ENCODE measurements at places on chromosomes 6 and 20.

- no peaks in the 10 kb centered on the region for H3K4me1 ChIP-seq
- peaks cover 72% of the 10 kb centered on the region for H3K27me3 ChIP-seq
- H3K36me3 ChIP-seq = peaks cover 1% of the 10 kb centered on the region
- no peak for DNase-seq
Measured at GRCh38 chr20:64169091-64169560, 4.9 kb downstream of the MYT1 start.

DNA sequence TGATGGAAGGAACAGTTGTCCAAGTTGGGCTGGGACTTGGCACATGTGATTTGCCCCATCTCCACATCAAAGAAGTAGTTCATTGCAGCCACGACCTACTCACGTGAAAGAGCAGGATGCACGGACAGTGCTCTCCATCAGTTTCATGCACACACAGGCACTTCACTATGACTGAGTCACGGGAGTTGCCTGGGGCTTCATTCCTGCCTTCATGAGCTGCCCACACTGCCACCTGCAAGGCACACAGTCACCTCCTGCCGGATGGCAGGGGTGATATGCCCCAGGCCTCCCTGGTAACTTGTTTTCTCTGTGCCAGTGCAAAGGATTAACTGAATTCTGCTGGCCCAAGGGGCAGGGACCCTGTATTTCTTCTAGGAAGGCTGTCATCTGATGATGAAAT, 22.8 kb downstream of the CST5 start:
- no peak for DNase-seq
- H3K27ac ChIP-seq = no peak overlapping the region
- H3K27me3 ChIP-seq = no peaks in the 10 kb centered on the region
- no peaks in the 10 kb centered on the region for H3K36me3 ChIP-seq
- H3K4me3 ChIP-seq = no peak overlapping the region

- no peak overlapping the region for H3K27ac ChIP-seq
- no peaks in the 10 kb centered on the region for H3K36me3 ChIP-seq
- no peak overlapping the region for H3K4me3 ChIP-seq
- no peaks in the 10 kb centered on the region for H3K4me1 ChIP-seq
- no peak for DNase-seq
Measured at GRCh38 chr20:12327205-12327604, 409.5 kb downstream of the BTBD3 start.

DNA sequence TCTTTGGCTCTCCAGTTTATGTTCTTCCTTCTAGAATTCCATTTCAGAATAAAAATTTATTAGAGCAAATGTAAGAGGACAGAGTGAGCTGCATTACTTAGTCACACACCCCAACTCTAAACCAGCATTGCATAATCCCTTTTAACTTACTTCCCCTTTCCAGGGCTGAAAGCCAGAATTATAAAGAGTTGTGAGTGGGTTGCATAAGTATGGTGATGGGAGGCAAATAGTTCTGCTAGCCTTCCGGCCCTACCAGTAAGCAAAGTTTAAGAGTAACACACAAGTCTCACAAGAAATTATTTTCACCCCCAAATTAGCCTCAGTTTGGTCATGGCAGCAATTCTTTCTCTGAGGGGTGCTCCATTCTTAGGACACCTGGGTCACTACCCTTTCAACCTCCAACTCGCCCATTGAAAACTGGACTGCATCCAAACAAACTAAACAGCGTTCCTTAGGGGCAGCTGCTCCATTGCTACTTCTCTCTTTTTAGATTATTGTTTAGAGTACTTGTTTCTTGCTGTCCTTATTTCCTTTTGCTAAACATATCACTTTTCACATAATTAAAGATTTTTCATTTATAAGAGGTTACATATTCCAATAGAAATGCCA, 1.6 kb downstream of the KIAA0408 start:
- H3K27me3 ChIP-seq = peaks cover 20% of the 10 kb centered on the region
- DNase-seq = no peak
- H3K27ac ChIP-seq = no peak overlapping the region
- H3K36me3 ChIP-seq = peaks cover under 1% of the 10 kb centered on the region
- no peaks in the 10 kb centered on the region for H3K4me1 ChIP-seq

GRCh38 chr6:52517502-52518278, 59.2 kb downstream of the TRAM2 start:
- H3K4me3 ChIP-seq = no peak overlapping the region
- H3K27me3 ChIP-seq = no peaks in the 10 kb centered on the region
- H3K36me3 ChIP-seq = peaks cover 10% of the 10 kb centered on the region
- peaks cover 15% of the 10 kb centered on the region for H3K4me1 ChIP-seq
- DNase-seq = no peak

DNA sequence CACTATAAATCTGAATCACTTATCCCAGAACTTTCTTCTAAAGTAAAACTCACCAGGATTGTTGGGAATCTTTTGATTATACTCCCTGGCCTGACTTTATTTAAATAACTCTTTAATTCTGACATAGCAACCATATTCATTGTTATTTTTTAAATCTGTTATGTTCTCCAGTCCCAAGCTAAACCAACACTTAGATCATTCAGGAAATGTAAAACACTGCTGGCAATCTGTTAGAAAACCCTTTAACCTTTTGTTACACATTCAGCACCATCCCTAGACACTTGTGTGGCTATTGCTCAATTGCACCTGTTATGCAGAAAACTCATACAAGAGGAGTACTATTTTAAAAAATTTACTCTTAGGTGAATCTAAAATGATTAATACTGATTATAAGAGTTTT, 101.8 kb upstream of the NHSL1 start:
- no peak overlapping the region for H3K4me3 ChIP-seq
- H3K27ac ChIP-seq = no peak overlapping the region
- H3K4me1 ChIP-seq = no peaks in the 10 kb centered on the region
- no peak for DNase-seq

- H3K4me1 ChIP-seq = no peaks in the 10 kb centered on the region
- peak overlapping the region; percentile 84 for H3K4me3 ChIP-seq
- no peaks in the 10 kb centered on the region for H3K27me3 ChIP-seq
Measured at GRCh38 chr20:63574829-63575743, 1.0 kb upstream of the HELZ2 start.

- H3K36me3 ChIP-seq = peaks cover 4% of the 10 kb centered on the region
- DNase-seq = no peak
- H3K27me3 ChIP-seq = no peaks in the 10 kb centered on the region
- H3K4me3 ChIP-seq = no peak overlapping the region
- peaks cover 92% of the 10 kb centered on the region for H3K4me1 ChIP-seq
Measured at GRCh38 chr20:33840160-33840559, 29.0 kb downstream of the CHMP4B start.

GRCh38 chr20:63295422-63295821, 2.4 kb downstream of the COL20A1 start:
- peaks cover 6% of the 10 kb centered on the region for H3K36me3 ChIP-seq
- H3K4me1 ChIP-seq = peaks cover 6% of the 10 kb centered on the region
- H3K27ac ChIP-seq = peak overlapping the region; percentile 29
- H3K27me3 ChIP-seq = peaks cover 30% of the 10 kb centered on the region

DNA sequence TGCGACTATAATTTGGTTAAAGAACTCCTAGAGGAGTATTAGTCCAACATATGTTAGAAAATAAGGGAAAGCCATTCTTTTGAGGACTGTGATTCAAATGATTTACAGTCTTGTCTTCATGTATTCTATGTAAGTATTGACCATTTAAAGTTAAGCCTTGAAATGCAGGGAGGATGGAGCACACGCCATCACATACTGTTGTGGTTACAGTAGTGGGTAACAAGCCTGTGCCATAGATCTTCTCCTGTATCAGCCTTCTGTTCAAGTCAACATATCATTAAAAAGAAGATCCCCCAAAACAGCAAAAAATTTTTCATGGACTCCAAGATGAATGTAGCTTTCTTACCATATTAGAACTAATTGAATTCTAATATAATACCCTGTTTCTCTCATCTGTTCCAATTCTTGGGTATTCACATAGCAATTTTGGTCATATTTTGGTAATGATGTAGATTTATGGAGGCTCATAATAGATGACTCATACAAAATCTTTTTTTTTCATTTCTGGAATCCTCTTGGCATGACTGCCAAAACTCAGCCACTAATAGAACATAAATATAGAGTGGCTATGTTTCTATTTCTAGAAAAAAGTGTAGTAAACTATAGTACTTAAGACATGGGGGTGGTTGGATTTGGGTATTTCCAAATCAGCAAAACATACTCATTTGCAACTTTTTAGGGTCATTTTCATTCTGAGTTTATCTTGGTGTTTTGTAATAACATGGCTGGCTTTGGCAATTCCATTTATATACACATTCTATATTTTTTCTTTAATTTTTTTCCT, 413.5 kb downstream of the BCKDHB start:
- DNase-seq = no peak
- no peaks in the 10 kb centered on the region for H3K4me1 ChIP-seq
- no peak overlapping the region for H3K4me3 ChIP-seq
- no peaks in the 10 kb centered on the region for H3K27me3 ChIP-seq
- no peak overlapping the region for H3K27ac ChIP-seq

GRCh38 chr20:42380287-42380686, 762.1 kb upstream of the CHD6 start:
- H3K4me1 ChIP-seq = no peaks in the 10 kb centered on the region
- no peaks in the 10 kb centered on the region for H3K36me3 ChIP-seq
- DNase-seq = no peak
- H3K4me3 ChIP-seq = no peak overlapping the region

DNA sequence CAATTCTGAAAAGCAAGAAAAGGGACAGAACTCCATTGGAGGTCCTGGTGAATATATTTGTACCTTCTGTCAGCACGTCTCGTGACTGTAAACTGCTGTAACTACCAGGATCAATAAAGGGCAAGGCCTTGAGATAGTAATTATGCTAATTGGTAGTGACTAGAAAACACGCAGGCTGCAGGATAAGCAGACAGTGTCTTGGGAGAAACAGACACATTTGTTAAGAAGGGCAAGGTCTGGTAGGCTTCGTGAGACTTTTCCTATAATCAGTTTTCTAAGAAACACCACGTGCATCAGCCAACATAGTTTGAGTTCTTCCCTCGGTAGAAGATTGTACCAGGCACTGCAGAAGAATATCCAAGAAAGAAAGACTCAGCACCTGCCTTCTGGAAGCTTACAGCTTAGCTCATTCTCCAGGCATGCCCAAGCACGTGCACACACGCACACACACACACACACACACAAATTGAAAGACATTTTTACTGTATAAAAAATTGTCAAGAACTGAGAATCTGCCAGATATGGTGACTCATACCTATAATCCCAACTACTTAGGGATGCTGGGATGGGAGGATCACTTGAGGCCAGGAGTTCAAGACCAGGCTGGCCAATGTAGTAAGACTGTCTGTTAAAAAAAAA, 167.0 kb upstream of the SASH1 start:
- H3K36me3 ChIP-seq = no peaks in the 10 kb centered on the region
- no peak for DNase-seq
- H3K27me3 ChIP-seq = peaks cover 8% of the 10 kb centered on the region
- H3K4me1 ChIP-seq = no peaks in the 10 kb centered on the region
- H3K27ac ChIP-seq = no peak overlapping the region

GRCh38 chr6:88290411-88290810, 124.3 kb upstream of the CNR1 start:
- no peak overlapping the region for H3K4me3 ChIP-seq
- H3K27ac ChIP-seq = no peak overlapping the region
- no peaks in the 10 kb centered on the region for H3K4me1 ChIP-seq
- DNase-seq = no peak

DNA sequence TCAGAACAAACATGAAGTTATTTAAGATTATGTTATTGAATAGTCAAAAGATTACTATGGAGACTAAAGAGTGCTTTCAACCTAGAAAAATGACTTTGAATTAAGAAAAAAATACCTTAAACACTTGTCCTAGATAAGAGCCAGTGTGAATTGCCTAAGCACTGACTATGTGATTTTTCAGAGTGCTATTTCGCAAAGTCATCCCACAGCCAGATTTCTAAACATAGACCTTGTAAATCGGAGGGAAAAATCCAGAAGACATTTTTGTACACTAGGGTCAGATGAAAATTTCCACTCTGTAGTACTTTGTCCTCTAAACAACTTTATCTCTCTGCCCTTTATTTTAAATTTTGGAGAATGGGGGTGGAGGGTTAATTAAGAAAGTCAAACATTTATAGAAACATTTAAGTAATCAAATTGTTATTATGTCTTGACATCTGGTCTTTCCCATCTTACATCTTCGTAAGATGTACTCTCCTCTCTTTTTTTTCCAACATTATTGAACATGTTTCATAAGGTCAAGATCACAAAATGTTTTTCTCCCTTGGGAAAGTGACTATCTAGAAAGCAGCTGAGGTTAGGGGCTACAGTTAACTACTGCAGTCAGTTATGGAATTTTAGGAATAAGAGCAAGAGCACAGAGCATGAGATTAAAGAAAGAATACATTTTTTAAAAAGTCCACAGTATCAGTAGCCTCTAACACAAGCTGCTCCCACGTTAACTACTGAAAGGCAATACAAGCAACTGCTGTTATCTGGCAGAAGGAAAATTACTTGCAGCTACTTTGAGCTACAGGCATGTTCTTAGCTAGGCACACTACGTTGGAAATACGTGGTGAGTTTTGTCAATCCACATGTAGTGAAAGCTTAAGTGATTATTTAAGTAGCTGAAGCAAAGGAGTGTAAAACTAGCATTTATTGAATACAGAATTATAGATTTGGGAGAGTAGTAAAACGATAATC, 648.5 kb downstream of the HTR1B start:
- no peak overlapping the region for H3K4me3 ChIP-seq
- no peaks in the 10 kb centered on the region for H3K27me3 ChIP-seq
- DNase-seq = no peak
- H3K4me1 ChIP-seq = no peaks in the 10 kb centered on the region
- no peaks in the 10 kb centered on the region for H3K36me3 ChIP-seq

DNA sequence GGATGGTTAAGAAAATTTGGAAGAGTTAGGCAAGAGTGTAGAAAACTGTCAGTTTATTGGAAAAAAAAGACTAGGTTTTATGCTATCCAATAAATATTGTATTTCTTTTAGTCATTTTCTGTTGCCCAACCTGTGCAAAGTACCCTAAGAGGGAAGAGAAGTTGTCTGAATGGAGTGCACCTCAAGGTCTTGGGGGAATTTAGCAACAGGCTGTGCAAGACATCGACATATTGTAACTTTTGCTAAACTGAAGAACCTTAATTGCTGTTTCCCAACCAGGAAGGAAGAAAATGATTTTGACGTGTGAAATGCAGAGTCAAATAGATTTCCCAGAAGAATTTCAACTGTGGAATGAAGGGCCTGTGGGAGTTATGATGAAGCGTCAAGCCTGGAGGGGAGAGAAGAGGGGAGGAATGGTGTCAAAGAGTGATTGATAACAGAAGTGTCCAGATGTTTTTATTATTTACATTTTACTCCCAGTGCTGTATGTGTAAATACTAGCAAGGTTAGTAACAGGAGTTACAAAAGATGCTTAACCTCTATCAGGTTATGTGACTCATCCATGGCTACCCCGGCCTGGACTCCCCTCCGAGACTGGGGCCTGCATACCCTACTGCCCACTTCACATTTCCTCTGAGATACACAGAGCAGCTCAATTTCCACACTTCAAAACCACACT, 246.8 kb downstream of the MYLK4 start:
- H3K27ac ChIP-seq = no peak overlapping the region
- peaks cover 57% of the 10 kb centered on the region for H3K27me3 ChIP-seq
- H3K4me3 ChIP-seq = no peak overlapping the region
- DNase-seq = no peak
- no peaks in the 10 kb centered on the region for H3K36me3 ChIP-seq
- no peaks in the 10 kb centered on the region for H3K4me1 ChIP-seq
